ENCODE measurements at places on chromosomes 6 and 20.

GRCh38 chr20:48291896-48292295 lies 506.6 kb upstream of the SULF2 start:
- DNase-seq, result no peak

DNA sequence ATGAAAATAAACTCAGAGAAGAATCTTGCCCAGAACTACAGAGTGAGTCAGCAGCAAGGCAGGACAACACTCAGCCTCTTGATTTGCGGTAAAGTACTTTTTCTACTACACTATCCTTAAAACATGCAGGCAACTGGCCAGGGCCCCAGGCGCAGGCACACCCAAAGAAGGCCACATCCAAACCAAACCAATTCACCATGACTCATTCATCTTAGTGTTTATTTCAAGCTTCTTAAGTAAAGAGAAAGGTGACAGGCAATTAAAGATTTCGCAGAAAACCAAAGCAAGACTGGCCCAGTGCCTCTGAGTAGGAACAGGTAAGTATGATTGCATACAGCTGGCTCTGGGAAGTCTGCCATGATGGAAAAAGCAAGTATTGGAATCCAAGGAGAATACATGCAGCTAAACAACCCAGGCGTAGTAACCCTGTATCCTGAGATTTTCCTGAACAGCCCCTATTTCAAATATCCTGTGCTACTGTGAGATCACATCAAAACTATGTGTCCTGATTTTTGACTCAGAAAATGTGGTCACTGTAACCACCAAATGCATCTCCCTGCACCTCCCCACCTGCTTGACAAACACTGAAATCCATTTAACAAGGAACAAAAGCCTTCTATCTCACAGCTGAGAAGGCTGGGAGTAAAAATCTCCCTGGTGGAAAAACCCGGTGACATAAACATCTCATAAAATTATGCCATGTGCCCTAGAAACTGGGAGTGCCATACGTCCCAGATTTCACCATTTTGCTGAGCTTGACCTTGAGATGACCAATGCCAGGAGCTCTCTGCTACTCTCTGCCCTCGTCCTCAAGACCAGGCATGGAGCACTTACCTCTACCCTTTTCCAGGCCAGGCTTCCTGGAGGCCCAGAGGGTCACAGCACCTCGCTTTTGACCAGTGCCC lies 12.4 kb downstream of the WFDC3 start:
- no peak for DNase-seq

DNA sequence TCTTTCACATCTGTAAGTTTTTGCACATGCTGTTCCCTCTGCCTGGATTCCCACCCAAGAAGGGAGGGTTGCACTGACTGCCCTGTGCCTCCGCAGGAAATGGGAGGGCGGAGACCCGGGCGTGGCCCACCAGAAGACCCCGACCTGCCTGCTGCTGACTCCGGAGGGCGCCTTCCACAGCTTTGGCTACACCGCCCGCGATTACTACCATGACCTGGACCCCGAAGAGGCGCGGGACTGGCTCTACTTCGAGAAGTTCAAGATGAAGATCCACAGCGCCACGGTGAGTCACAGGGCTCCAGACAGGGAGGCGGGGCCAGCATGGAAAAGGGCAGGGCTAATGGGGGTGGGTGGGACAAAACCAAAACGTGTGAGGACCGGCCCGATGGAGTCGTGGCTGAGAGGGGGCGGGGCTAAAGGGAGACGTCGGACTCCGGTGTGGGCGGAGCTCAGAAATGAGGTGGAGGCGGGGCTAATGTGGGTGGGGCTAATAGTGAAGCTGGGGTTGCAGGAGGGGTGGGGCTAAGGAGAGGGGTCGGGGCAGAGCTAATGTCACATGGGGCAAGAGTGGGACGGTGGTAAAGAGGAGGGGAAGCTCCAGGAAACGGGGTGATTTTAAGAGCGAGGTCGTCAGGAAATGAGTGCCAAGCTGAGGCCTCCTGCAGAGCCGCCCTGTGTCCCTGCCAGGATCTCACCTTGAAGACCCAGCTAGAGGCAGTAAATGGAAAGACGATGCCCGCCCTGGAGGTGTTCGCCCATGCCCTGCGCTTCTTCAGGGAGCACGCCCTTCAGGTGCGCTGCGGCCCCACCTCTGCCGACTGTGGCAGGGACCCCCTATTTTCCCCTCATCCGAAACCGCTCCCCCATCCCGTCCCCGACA lies 12.6 kb downstream of the HSPA12B start:
- peak; percentile 23 for DNase-seq

- no peak for DNase-seq
These were observed 86.8 kb downstream of the CDK19 start for GRCh38 chr6:110728501-110728900.

GRCh38 chr20:38106461-38106860 lies 58.6 kb downstream of the TGM2 start:
- no peak for DNase-seq

DNA sequence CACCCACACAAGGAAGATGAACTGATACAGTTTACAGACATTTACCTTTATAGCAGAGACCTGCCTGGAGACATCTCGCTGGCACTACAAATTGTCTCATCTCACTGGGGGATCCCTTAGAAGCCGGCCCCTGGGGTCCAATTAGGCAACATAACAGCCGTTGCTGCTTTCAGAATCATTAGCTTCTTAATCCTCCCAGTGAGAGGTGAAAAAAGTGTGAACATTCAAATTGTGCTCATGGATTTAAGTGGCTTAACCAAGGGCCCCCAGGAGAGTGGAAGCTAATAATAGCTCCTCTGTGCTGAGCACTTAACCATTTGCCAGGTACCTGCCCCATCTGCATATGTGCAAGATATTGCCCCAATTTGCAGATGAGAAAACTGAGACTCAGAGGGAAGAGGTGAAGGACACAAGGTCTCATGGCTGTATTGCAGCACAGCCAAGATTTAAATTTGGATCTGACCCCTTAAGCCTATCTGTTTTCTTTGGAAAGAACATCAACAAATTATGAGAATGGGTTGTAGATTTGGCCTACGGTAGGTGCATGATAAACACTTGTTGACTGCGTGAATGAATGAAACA lies 101.0 kb downstream of the EYA2 start:
- DNase-seq, result no peak

- DNase-seq, result no peak
These were observed 405.5 kb downstream of the UTRN start for GRCh38 chr6:144690666-144691065.

- peak; percentile 19 for DNase-seq
These were observed 17.9 kb downstream of the C6orf15 start for GRCh38 chr6:31094389-31094881.

DNA sequence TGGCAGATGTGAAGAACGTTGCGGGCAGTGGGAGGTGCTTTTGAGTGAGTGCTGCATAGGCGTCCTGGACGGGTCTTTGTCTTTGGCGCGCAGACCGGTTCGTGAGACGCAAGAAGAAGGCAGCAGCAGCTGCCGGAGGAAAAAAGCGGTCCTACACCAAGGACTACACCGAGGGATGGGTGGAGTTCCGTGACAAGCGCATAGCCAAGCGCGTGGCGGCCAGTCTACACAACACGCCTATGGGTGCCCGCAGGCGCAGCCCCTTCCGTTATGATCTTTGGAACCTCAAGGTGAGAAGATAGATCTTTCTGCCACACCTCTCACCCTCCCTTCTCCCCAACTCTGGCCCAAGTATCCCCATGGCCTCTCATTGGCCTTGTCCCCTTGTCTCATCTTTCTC lies 1.1 kb downstream of the ABT1 start:
- DNase-seq, result peak; percentile 42

DNA sequence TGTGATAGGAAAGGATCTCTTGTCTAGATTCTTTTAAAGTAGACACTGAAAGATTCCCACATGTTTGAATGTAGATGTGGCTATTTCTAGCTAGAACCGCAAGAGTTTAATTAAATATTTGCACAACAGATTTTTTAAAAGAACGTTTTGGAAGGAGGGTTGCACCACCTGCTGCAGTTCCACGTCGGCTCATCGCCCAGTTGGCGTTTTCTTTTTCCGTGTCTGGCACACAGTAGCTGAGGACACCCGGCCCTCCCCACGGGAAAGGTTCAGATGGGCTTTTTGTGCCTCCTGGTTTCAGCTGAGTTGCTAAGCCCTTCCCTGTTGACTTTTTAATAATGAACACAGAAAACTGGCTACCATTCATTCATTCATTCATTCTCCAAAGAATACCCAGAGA lies 41.8 kb upstream of the DOK5 start:
- no peak for DNase-seq

GRCh38 chr20:63834491-63834880 lies 3.4 kb upstream of the ZBTB46 start:
- DNase-seq, result no peak

DNA sequence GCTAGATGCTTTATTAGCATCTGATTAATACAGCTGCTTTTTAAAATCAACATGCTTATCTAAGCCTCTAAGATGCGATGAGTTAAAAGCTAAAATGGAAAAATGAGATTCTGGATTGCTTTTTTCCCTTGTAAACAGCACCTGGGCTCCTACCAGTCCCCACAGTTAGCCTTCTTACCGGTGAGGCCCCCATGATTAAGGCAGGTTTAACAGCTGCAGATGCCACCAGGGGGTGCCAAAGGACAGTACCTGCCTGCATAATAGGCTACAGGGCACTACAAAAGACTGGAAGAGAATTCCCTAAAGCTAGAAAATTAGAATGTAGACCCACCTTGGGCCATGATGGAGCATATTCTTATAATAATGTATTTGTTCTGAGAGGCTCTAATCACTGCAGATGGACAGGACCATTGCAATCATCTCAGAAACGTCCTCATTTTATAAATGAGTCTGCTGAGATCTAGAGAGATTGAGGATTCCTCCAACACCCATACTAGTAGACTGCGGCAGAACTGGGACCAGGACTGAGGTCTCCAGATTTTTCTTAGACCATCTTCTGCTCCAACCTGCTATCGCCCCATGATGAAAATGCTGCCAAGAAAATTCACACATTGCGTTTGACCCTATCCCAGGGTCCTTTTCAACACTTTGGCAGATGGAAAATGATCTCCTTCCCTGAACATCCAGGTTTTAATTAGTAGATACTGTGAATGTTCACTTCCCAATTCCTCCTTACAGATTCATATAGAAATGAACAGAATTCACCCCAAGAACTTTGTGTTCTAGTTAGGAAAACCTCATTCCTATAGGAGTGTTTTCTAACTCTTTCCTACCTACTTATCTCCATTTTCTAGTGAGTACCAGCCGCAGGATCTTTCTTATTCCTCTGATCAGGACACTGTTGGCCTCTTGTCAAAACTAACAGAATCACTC lies 148.8 kb downstream of the RPS12 start:
- DNase-seq, result peak; percentile 69

GRCh38 chr6:150770637-150771036 lies 94.9 kb upstream of the MTHFD1L start:
- DNase-seq, result no peak

GRCh38 chr20:10705801-10706459 lies 32.1 kb upstream of the JAG1 start:
- DNase-seq, result no peak

- peak; percentile 81 for DNase-seq
These were observed at the start of gene PEX6 for GRCh38 chr6:42978839-42979522. Gene PEX6 (minus strand): TSS chr6:42979181. CDS start chr6:42979150, 31 bp downstream.

GRCh38 chr6:121260651-121261102 lies 73.6 kb downstream of the TBC1D32 start:
- no peak for DNase-seq

DNA sequence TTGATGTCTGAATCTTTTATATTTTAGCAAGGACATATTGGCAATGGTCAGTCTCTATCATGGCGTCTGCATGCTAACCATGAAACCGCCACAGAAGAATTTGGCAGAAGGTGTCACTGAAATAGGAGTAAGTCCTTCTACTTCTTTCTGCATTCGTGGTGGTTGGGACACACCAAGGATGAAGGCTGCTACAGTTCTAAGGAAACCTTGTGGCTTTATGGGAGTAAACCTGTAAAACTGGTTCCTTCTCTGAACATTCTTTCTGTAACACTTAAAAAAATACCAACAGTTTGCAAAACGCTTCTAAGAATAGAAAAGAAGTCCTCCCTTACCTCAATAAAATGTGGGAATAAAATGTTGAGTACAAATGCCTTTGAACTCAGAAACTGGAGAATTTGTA lies 195.3 kb downstream of the SLC24A3 start:
- no peak for DNase-seq

DNA sequence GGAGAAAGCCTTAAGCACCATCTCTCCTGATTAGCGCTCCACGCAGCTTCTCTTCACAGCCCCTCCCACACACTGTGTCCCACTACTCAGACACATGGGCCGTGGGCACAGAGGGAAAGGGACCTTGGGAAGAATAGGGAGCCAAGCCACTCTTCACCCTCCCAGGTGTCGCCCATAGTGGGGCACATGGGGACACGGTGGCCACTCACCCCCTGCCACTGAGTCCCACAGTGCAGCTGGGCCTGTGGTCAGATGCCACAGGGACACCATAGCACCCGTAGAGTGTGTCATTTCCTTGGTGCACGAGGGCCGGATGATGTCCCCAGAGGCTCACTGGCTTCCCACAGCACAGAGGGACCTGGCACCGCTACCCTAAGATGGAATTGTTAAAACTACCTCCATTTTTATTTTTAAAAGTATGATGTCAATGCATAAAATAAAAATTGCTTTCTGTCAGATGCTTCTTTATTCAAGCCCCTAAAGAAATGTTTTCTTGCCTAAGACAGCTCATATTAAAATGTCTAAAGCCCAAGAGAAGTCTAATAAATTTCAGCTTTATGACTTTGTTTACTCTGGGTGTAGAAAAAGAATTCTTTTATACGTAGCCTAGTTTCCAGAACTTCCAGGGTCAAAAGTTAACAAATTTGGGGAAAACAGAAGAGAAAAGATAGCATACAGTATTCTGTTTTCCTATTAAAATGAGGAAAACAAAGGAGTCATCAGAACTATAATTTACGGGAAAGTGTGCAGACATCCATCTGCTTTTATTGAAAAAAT lies 191.0 kb upstream of the SNX9 start:
- no peak for DNase-seq

GRCh38 chr6:104268389-104268788 lies 591.3 kb downstream of the HACE1 start:
- DNase-seq, result no peak

- peak; percentile 34 for DNase-seq
These were observed 17.3 kb upstream of the ID1 start for GRCh38 chr20:31587545-31588389.

DNA sequence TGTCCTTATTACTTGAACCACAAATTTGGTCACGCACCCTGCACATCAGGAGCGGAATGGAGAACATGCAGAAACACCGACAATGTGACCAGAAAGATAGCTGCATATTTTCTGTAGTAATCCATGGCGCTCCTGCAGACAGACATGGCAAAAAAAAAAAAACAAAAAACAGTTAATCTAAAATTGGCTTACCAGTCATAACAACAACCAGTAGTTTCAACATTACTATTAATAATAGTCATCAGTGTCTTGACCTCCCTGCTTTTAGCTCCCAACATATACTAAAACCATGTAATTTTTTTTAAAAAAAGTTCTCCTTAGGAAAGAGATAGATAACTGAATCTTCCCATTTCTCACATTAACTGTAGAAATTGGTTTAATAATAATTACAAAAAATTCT lies 6.8 kb downstream of the CGA start:
- no peak for DNase-seq
